ENCODE measurements at places on chromosomes 16 and 17.

- DNase-seq = no peak
These were observed 1.4 kb upstream of the CA7 start for GRCh38 chr16:66842765-66843164.

- no peak for DNase-seq
These were observed 29.0 kb upstream of the HOXB13 start for GRCh38 chr17:48757524-48757961.

DNA sequence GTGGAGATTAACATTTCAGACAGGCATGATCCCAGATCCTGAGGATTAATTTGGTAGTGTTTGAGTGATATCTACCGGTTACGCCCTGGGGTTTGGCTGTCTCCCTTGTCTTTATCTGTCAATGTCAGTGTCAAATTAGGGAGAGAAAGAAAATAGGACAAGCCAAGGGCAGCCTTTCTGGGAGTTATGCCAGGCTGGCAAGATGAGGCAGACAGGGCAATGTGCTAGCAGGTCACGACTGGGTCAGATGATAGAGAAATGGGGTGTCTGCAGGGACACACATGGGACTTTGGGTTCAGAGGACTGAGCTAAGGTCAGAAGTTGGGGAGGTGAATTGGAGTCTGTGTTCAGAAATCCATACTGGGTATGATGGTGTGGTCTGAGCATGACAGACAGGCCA lies 27.4 kb upstream of the LYRM9 start:
- DNase-seq = no peak

GRCh38 chr17:49242813-49243212 lies 12.2 kb upstream of the PHOSPHO1 start:
- no peak for DNase-seq

- DNase-seq = no peak
These were observed 16.9 kb downstream of the CLEC16A start for GRCh38 chr16:10961231-10961630.

DNA sequence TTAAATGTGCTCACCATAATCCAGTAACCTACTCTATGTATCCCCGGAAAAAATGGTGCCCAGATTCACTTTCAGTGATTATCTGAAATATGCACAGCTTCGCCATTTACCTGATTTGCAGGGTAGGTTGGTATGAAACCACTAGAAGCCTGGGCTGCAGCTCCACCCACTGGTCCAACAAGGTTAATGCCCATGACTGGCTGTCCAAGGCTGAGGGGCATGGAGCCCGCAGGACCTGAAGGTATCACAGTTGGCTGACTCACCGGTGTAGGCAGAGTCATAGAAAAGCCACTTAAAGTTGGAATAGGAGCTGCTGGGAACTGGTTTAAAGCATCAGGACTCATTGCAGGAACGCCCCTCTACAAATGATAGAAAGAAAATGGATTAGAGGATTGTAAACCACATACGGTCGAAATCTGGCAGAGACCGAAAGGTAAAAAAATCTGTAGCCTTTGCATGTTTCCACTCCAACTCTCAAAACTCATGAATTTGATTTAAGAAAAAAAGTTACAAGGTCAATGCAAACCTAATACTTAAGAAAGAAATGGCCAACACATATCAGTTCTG lies 38.6 kb downstream of the SYNRG start:
- no peak for DNase-seq

DNA sequence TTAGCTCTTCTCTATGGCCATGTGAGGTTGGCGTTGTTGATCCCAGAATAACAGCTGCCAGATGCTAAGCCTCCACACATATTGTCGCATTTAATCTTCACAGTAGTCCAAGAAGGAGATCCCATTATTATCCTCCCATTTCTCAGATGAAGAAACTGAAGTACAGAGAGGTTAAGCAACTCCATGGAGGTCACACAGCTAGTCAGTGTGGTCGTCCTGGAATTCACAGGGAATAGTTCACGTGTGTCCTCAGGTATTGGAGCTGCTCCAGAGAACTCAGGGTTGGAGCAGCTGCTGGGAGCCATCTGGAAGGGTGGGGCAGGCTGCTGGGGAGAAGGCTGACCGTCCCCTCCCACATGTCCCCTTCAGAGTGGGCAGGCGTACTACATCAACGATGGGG lies 19.5 kb downstream of the SDR42E2 start:
- DNase-seq = no peak

DNA sequence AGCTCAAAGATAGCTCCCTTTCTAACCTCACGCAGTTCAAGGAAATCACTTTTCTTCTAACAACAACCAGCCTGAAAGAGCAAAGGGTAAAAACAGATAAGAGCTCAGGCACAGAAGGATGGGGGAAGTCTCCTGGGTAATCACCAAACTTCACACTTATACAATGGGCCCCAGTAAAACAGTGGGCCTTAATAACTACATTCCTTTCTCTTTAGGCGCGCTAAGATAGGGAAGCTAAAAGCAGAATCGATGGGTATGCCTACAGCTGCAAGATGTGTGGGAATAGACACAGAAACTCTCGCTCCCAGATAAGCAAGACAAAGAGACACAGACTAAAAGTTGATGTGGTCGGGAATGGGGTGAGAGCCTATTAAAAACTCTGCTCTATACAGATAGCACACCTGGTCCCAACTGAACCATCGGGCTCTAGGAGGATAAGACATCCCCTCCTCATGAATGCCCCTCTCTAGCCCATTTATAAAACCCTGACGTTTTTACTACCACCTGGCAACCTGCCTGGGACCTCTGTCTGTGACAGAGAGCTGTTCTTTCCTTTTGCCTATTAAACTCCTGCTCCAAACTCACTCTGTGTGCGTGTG lies 826 bp downstream of the LYZL6 start:
- DNase-seq = no peak

GRCh38 chr17:69978056-69978646 lies 96.9 kb upstream of the KCNJ16 start:
- no peak for DNase-seq

DNA sequence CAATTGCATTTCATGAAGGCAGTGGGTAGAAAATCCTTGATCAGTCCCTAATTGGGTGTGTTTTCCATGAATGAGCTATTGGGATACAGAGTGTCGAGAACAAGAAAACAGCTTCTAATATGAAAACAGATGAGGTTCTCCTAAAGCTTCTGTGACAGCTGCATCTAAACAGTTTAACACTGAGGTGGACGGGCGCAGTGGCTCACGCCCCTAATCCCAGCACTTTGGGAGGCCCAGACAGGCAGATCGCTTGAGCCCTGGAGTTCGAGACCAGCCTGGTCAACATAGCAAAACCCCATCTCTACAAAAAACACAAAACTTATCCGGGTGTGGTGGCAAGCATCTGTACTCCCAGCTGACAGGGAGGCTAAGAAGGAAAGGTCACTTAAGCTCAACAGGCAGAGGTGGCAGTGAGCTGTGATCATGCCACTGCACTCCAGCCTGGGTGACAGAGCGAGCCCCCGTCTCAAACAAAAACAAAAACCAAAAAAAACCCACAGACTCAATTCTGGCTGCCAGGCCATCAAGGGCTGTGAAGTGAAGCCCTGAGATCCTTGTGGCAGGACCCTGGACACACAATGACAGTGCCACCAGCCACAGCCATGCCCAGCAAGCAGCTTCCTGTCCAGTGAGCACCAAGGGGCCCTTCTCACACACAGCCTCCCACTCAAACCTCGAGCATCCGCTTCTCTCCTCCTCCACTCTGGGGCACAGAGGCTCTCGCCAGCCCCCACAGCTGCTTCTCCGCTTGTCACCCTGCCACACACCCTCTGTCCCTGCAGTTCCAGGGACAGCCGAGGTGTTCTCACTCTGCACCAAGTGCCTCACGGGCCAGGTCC lies 44.0 kb downstream of the ANKRD11 start:
- no peak for DNase-seq

All from NCI-H1092 (cell line).